ENCODE measurements at places on chromosomes 11 and 22. TPM values are rescaled to one million over a fixed set of nuclear protein-coding genes. Genes with fewer than 3 reads are reported as not detected.

The RIC3 gene
- 7.3 TPM for total RNA-seq

The NRIP3 gene
- total RNA-seq, result 0.59 TPM

The MAP4K2 gene
- total RNA-seq, result 130 TPM

The PRR5L gene
- 25.8 TPM for total RNA-seq

The IGSF9B gene
- 142 TPM for total RNA-seq

The PIM3 gene
- total RNA-seq, result 44.4 TPM

The HPX gene
- total RNA-seq, result not detected

The MYBPC3 gene
- not detected for total RNA-seq

The OR52E4 gene
- total RNA-seq, result not detected

The RHOG gene
- total RNA-seq, result 96.3 TPM

The TMEM45B gene
- total RNA-seq, result 36.2 TPM

The ANAPC15 gene
- 44.1 TPM for total RNA-seq

The HSPB2 gene
- total RNA-seq, result not detected

The RIMBP3C gene
- 0.27 TPM for total RNA-seq

The KIRREL3 gene
- total RNA-seq, result not detected

The TSPAN32 gene
- 116 TPM for total RNA-seq

The CHEK2 gene
- total RNA-seq, result 8.4 TPM
